ENCODE measurements at places on chromosomes 12 and 14.

- DNase-seq = no peak
These were observed 94.2 kb downstream of the ETV6 start for GRCh38 chr12:11743423-11744409.

DNA sequence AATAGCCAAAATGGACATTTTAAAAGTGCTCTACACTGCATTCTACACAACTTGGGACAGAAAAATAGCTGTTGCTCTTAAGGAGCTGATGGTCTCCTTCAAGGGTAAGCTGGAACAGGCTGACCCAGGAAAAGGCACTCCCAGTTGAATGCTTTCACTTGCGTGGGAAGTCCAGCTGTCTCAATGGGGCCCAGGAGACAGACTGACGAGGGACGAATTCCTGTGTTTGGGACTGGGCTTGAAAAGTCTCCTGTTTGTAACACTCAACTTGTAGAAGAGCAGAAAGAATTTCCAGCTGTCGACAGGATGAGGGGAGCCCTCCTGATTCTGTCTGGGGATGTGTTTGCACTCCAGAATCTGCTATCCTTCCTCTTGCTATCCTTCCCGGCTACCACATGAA is 180.8 kb downstream of the ZFP36L1 start:
- no peak for DNase-seq

- no peak for DNase-seq
These were observed 4.9 kb upstream of the ASPG start for GRCh38 chr14:104080376-104081260.

GRCh38 chr14:77469539-77469938 is 11.6 kb downstream of the AHSA1 start:
- no peak for DNase-seq

GRCh38 chr14:90820958-90821357 is 4.7 kb upstream of the TTC7B start:
- DNase-seq = no peak

DNA sequence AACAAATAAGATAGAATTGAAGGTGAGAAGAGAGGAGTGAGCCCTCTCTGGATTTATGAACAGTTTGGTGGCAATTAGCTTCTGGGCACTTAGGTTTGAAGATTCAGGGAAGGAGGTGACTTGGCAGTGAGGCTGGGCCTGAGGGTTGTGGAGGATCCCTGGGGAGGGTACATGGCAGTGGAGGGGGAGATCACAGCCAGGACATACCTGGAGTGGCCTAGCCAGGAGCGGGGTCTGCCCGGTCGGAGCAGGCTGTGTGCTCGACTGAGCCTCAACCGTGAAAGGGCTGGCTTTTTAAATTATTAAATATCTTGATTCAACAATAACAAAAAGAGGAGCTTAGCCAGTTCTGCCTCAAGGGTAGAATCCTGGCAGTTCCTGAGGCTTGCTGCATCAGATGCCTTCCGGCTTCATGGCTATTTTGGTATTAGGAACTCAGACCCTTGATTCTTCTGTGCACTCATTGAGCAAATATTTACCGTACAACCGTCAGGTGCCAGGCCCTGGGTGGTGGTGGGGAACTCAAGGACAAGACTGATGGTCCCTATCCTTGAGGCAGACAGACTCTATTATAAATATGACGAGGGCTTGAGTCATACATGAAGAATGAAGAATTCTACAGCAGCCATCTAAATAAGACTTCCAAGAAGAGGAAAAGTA is 73.4 kb downstream of the SPTB start:
- no peak for DNase-seq

- no peak for DNase-seq
These were observed 18.6 kb downstream of the LTBP2 start for GRCh38 chr14:74593241-74593953.

- no peak for DNase-seq
These were observed 19.1 kb downstream of the VASH1 start for GRCh38 chr14:76780360-76780759.

- DNase-seq = no peak
These were observed 156.1 kb upstream of the FSCB start for GRCh38 chr14:44663136-44663535.

DNA sequence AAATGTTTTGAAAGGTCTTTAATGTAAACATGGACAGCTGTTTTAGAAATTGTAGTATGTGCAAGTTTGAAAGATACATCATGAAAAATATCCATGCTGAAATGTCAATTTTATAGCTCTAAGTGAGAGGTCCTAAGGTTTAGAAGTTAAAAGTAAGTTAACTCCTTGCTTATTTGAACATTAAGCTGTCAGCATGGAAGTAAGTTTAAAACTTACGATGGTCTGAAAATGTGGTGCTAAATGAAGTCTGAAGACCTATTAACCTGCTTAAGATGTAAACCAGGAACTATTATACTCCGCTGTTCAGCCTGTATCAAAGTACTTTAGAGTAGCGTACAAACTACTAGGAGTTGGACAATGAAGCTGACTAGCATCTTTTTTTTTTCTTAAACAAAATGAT is 1082.4 kb downstream of the TMTC2 start:
- no peak for DNase-seq

GRCh38 chr12:65953631-65954030 is 129.3 kb downstream of the HMGA2 start:
- no peak for DNase-seq

DNA sequence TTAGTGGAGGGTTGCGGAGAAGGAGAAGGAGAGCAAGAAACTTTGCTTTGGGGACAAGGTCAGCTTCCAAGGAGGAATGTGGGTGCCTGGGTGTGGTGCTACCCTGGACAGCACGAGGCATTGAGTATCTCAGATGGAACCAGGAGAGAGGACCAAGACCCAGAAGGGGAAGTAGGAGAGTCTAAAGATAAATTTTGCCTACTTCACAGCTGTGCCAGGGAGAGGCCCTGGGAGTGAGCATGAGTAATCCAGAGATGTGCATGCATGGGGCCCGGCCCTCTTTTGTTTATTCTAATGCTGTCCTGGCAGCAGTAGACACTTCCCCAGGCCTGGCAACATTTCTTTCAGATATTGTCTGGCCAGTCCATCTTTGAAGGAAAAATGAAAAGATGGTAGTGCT is 49.5 kb upstream of the GNPNAT1 start:
- no peak for DNase-seq

GRCh38 chr14:29900609-29901350 is 26.9 kb downstream of the PRKD1 start:
- DNase-seq = no peak

- no peak for DNase-seq
These were observed 172.7 kb upstream of the CNOT2 start for GRCh38 chr12:70070494-70071007.

DNA sequence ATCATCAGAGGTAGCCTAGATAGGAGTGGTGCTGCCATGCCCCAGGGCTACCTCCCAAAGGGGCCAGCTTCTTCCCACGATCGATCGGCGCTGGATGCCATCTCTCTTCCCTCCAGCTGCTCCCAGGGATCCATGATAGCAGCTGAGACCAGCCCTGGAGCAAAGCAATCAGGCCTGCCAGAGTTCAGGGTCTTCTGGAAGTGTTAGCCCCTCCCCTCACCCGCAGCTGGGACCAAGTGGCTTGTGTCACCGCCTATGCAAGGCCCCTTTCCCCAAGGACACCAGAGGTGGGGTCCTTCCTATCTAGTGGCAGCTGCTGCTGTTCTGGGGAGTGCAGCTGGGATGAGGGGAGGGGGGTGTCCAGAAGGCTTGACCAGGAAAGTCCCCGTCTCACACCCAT is 87.0 kb downstream of the IRF2BPL start:
- DNase-seq = no peak

- DNase-seq = no peak
These were observed 186.8 kb downstream of the TTC7B start for GRCh38 chr14:90629471-90629870.

DNA sequence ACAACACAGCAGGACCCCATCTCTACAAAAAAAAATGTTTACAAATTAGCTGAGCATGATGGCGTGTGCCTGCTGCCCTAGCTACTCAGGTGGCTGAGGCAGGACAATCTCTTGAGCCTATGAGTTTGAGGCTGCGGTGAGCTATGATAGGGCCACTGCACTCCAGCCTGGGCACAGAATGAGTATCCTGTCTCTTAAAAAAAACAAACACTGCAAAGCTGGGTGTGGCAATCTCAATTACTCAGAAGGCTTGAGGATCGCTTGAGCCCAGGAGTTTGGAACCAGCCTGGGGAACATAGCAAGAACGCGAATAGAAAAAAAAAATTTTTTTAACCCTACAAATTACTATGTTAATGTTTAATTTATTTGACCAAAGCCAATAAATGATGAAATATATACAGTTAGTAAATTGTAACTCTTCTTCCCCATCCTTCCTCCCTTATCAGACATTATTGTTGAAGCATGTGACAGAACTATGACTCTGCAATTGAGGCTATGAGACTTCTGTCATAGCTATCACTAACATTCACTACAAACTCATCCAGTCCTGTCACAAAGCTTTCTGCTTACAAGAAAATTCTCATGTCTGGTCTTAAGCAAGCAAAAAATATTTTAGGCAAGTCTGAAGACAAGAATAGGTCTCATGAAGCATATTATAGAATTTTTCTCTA is 9.8 kb downstream of the BTBD7 start:
- no peak for DNase-seq

- DNase-seq = no peak
These were observed 118.6 kb upstream of the SSTR1 start for GRCh38 chr14:38089123-38089522.

DNA sequence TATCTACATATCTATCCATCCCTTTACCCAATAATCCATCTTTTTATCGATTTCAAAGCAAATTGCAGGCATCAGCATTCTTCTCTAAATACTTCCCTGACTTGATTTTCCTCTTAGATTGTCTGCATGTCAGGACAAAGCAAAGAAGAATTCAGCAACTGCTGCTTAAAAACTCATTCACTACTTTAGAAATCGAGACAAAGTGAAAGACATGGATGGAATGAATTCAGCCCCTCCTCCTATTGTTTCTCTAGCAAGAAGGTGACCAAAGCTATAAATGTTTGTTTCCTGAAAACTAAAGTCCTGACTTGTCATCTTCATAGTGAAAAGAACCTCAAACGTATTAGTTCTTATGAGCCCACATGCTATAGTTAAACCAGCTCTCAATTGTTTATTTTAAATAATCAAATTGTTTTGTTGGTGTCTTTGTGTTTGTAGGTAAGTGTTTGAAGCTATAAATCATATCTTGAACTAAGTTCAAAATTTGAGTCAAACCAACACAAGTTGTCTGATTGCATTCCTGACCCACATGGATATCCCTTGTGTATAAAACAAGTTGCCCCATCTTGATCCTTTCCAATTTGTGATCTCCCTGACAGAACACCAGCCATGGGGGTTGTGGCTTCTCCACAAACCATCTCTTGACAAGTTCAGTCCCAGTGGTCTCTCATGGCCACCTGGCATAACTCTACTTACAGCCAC is 58.6 kb upstream of the ARHGAP5 start:
- no peak for DNase-seq

DNA sequence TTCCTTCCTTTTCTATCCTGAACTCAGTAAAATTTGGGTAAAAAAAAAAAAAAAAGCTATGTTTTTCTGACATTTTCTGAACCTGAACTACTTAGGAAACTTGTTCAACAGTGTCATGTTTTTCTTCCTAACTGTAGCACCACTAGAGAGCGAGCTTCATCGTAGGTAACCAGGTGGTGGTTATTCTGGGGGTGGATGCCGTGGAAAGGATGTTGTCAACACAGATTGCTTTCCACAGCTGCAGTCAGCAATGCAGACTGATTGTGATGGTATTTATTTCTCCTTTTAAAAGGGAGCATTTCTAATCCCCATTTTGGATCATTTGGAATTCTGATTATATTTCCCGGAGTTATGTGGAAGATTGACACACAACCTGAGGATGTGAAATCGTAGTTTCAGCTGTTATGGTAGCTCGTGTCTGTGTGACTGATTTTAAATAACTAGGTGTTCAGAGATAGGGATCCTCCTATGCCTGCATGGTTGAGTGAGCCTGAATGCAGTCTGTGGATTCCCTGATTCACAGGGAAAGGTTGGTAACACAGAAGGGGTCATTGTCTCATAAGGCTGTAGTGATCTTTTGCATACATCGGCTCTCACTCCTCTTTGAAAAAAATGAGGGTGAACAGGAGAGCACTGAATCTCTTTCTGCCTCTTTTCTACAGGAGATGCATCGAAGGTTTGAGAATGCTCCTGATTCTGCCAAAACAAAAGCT is 113.2 kb downstream of the ERC1 start:
- DNase-seq = no peak

GRCh38 chr14:30957813-30958370 is 67.6 kb upstream of the AP4S1 start:
- DNase-seq = no peak

DNA sequence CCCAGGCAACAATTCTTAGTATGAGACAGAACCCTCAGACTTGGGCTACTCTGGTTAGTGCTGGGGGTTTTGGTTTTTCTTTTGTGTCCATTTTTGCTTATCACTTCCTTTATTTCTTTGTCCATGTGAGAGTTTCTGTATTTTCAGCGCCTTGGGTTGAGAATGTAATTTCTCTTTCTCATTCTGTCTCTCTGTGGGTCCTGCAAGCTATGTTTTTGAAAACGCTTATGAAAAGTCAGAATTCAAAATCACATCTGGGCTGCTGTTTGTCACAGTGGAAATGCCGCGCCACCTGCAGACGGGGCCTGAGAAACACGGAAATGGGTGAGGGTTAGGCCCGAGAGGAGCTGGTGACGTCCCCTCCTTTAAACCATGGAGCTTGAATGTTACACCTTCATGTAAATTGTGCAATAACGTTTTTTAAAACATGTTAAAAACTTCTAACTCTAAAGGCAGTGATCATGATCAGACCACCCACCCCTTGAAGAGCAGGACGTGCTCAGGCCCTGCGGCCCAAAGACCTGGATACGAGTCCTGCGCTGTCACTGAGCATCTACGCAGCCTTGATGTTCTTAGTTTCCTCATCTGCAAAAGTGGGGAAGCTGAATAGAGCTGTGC is 26.1 kb downstream of the JDP2 start:
- no peak for DNase-seq

DNA sequence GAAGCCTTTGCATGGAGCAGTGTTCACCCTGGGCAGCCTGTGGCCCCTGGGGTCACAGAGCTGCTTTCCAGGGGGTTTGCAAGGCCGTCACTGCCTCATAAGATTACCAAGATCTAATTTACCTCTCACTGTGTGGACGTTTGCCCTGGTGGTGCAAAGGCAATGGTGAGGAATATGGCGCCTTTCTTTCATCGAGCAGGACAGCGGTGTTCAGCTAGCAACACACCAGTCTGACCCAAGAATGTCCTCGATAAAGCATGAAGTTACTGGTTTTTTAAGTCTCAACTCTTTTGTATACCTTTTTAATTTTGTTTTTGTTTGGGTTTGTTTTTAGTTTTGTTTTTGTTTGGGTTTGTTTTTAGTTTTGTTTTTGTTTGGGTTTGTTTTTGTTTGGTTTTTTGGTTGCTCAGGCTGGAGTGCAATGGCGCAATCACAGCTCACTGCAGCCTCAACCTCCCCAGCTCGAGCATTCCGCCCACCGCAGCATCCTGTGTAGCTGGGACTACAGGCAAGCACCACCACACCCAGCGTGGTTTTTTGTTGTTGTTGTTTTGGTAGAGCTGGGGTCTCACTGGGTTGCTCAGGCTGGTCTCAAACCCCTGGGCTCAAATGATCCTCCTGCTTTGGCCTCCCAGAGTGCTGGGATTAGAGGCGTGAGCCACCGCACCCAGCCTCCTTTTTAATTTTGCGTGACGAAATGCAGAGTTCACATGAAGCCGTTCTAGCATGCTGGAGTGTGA is 57.9 kb downstream of the PPP2R5C start:
- no peak for DNase-seq
